ENCODE measurements at places on chromosomes 1 and 21.

DNA sequence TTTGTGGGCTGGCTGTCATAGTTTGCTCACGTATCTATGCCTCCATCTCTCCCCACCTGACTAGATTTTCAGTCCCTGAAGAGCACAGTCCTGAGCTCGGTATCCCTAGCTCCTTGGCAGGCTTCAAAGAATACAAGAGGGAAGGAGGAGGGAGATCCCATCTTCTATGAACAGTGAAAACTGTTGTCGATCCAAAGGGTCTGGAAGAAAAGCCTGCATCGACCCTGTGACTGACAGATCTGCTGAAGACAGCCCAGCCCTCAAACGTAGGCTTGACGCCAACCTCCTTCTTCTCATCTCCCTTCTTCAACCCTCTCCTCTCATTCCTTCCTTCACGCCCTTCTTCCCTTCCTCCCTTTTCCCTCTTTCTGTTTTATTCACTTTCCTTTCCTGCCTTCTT is 13.3 kb upstream of the ADORA1 start:
- no peak for DNase-seq

DNA sequence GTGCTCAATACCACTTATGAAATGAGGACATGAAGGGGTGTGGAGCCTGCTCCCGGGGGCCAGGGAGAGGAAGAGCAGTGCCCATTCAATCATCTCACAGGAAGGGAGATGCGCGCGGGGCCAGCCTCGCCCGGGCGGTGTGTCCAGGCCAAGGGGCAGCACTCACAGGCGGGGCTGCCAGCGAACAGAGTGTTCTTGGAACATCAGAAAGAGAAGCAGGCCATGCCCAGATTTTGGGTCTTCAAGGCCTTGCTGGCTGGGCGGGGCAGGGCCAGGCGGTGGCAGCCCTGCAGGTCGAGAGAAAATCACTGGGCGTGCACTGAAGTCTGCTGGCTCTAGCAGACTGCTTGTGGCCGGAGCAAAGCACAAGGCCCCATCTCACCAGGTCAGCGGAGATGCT is 168.6 kb downstream of the PRDM16 start:
- DNase-seq = no peak

- no peak for DNase-seq
Observed at GRCh38 chr1:155083865-155084721, 5.5 kb downstream of the EFNA3 start.

DNA sequence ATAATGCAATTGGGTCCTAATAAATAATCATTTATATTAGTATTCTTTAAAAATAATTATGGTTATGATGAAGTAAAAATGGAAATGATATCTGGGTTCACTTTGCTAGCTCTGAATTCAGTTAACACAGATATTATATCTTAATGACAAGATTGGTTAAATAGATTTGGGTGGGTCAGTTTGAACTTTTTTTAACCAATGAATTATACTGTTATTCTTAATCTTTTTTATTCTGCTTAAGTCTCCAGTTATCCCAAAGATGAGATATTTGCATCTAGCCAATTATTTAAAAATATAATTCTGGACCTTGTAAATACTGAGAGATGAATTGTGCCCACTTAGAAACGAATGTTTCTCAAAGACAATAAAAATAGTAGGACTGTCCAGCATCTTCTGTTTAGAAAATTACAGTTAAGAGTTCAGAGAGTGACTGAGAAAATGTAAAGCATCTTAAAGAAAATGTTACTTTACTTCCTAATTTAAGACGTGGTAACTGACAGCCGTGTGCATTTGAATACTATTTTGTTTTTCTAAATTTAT is 345.2 kb downstream of the USP25 start:
- no peak for DNase-seq

DNA sequence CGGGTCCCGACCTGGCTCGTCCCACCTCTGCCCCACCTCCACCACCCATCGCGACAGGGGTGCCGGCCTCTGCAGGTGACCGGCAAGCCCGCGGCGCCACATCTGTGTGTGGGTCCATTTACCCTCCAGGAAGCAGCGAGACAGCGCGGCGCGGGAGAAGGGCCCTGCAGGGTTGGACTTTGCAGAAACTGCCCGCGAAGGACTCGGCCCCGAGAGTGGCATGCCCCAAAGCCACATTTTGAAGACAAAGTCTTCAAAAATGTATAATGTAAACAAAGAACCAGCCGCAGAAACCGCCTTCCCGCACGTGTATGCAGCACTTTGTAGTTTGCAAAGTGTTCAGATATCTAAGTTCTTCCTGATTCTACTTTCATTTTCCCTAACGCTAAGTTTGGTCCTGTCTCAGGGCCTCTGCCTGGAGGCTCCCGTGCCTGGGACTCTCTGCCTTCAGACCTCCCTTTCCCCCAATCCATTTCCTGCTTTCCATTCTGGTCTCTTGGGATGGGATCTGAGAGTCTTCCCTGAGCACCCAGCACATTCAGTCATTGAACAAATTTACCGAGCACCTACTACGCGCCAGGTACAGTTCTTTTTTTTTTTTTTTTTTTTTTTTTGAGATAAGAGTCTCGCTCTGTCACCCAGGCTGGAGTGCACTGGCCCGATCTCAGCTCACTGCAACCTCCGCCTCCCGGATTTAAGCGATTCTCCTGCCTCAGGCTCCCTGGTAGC is 524 bp upstream of the TMCO4 start:
- DNase-seq = no peak

DNA sequence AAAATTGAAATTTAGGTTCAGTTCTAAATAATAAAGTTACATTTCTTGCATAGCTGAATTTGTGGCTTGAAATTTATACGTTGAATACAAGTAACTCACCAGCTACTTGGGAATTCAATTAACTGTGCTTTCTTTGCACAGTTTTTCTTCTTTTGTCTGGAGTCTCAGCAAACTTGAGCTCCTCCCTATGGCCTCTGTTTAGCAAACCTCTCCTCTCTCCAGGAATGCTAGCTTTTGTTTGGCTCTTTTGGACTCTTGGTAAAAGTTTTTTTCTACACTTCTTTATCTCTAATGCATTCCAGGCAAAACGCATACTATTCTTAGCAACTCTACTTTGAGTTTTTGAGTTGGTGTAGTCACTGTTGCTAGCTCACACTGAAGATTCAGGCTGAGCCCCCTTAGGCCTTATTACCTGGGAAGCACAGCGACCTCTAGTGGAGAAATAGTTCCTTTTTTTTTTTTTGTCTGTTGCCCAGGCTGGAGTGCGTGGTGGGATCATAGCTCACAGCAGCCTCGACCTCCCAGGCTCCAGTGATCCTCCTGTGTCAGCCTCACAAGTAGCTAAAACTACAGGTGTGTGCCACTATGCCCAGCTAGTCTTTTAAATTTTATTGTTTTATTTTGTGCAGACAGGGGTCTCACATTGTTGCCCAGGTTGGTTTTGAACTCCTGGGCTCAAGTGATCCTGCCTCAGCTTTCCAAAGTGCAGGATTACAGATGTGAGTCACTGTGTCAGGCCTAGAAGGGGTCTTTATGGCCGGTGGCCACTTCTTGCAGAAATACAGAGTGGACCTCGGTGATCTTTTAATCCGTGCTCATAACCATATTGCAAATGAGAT is 61.7 kb downstream of the CASQ2 start:
- peak; percentile 6 for DNase-seq

GRCh38 chr1:231181271-231181670 is 19.4 kb downstream of the TRIM67 start:
- DNase-seq = no peak

DNA sequence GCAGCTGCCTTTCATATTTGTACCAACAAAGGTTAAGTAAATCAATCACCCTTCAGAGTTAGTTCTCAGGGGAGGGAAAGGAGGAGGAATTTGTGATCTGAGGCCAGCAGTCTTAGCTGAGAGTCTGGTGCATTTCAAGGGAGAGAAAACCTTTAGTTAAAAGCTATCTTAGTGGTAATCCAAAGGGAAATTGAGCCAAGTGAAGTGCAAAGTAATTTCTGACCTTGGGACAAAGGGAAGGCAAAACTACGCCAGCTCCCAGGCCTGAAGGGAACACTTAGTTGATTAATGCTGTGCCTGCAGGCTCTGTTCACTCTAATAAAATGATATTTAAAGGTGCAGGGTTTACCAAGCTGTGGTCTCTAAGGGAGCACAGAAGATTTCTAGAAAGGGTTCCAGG is 23.1 kb upstream of the FMOD start:
- DNase-seq = no peak

DNA sequence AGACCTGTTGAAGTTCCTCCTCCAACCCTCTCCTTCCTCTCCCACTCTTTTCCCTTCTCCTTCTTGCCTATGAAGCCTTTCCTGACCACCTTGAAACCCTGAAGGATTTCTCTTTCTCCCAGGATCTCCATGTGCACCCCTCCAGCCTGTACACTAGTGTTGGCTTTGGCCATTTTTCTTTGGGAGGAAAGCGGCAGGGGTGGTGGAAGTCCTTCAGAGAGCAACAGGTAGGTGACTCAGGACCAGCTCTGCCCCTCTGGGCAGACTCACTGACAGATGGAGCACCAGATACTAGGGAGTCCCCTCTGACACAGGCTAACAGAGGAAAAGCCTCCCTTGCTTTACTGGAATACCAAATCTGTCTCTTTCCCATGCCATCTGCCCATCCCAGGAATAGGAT is 4.6 kb downstream of the SLC26A9 start:
- no peak for DNase-seq

DNA sequence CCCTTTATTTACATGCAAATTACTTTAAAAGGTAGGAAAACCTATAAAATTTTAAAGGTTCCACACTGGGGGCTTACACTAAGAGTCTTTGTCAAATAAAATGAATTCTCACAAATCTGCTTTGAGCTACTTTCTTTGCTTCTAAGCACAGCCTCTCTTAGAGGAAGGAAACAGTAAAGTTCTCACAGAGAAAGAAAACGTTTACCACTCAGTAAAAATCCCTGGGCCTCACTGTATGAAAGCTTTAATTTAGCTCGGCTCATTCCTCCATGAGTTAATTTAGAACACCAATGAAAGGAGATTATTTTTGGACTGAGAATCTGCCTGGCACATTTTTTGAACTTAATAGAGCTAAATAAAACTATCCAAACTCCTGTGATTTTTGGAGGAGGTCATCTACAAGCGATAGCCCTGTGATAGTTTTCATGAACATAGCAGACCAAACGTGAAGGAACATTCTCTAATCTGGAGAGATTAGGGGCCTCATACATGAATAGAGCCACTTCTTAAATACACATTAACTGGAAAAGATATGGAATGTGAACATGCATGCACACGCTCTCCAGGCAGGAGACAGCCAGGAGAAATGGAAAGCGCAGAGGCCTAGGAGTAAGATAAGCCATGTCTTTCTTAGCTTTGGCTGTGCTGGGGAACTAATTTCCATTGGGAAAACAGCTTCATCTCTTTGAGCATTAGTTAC is 32.8 kb downstream of the PRRX1 start:
- no peak for DNase-seq

DNA sequence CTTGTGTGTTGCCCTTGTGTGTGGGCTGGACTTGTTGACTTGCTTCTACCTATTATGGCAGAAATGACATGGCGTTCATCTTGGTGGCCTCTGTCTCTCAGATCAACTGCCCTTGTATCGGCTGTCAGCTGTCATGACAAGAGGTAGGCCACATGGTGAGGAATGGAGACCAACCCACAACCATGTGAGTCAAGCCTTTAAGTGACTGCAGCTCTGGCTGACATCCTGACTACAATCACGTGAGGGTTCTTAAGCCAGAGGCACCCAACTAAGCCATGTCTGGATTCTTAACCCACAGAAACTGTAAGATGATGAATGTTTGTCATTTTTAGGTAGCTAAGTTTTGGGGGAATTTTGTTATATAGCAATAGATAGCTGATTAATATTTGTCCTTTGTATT is 82.1 kb downstream of the KCND3 start:
- DNase-seq = no peak

- no peak for DNase-seq
Observed at GRCh38 chr21:44923480-44924084, 2.9 kb upstream of the ITGB2 start.

DNA sequence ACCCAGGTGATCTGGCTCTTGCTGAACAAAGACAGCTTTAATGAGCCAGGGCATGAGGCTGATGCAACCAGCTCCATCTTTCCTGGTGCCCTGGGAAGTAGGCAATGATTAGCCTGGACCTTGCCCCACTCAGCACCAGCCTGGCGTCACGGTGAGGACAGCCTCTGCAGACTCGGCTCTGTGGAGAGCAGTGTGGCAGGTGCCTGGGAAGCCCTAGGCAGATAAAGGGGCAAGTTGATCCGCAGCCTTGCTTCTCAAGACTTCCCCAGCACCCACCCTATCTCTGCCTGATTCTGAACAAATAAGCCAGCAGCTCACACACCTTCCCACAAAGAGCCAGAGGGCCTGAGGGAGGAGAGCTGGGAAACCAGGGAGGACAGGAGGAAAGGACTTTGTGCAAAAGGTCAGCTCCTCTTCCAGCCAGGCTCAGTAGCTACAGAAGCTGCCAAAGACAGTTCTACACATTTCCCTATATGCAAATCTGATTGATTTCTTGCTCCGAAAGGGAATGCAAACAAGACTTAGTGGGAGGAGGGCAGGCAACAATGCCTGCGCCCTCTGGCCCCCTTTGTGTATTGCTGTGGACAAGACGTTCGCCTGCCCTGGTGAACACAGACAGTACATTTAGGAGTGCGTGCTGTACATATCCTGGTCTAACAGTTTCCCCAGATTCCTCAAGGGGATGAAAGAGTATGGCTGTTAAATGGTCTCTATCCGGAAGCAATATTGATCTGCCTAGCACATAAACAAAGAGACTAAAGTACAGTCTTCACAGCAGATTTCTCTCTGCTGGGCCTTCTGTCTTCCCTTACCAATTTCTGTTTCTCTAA is 63.8 kb downstream of the BCAR3 start:
- no peak for DNase-seq

GRCh38 chr1:54237586-54237985 is 37.6 kb downstream of the MRPL37 start:
- no peak for DNase-seq

DNA sequence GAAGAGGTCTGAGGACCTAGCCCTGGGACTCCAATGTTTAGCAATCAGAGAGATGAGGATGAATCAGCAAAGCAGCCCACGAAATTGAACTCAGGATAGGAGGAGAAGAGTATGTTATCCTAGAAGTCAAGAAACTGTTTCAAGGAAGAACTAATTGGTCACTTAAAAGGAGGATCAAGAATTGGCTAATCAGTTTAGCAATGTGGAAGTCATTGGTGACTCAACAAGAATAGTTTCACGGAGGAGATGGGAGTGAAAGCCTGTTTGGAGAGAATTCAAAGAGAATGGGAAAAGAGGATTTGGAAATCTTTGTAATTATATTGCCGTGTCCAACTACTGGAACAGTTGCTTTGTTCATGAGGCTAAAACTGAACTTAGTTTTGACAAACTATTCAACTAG is 7.4 kb downstream of the HMCN1 start:
- DNase-seq = no peak

- DNase-seq = no peak
Observed at GRCh38 chr1:94708811-94709210, 111.3 kb upstream of the SLC44A3 start.

GRCh38 chr1:159632922-159633321 is 45.3 kb downstream of the APCS start:
- DNase-seq = no peak

DNA sequence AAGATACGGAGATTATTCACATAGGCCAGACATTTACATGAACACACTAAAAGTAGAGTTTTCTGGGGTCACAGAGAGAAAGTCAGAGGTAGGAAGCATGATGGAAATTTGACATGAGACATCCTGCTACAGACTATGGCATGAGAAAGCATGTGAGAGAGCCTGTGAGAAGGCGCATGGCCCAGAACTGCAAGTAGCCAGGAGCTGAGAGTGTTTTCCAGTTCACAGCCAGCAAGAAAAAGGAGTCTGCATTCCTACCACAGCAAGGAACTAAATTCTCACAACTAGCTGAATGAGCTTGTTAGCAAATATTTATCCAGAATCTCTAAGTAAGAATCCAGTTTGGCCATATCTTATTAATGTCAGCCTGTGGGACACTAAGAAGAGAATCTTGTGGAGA is 673.3 kb downstream of the BRINP3 start:
- peak; percentile 6 for DNase-seq
